ENCODE measurements at places on chromosomes 7 and 10.

- DNase-seq = peak; percentile 36
These were observed 122.5 kb downstream of the MGMT start for GRCh38 chr10:129589546-129589945.

DNA sequence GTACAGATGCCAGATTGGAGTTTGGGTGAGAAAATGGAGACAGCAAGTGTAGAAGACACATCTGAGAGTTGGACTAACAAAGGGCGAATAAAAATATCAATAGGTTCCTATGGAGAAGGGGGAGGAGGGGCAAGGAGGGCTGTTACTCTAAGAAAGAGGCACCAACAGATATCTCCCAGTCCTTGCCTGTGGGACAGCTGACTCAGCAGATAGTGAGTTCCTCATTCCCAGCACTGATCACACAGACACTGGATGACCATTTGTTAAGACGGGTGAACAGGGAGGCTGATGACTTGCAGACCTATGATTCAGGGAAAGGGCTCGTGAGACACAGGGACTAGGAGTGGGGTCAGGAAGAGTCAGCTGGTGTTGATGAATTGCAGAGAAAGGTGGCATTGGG, 5.7 kb upstream of the PRR15 start:
- peak; percentile 53 for DNase-seq

DNA sequence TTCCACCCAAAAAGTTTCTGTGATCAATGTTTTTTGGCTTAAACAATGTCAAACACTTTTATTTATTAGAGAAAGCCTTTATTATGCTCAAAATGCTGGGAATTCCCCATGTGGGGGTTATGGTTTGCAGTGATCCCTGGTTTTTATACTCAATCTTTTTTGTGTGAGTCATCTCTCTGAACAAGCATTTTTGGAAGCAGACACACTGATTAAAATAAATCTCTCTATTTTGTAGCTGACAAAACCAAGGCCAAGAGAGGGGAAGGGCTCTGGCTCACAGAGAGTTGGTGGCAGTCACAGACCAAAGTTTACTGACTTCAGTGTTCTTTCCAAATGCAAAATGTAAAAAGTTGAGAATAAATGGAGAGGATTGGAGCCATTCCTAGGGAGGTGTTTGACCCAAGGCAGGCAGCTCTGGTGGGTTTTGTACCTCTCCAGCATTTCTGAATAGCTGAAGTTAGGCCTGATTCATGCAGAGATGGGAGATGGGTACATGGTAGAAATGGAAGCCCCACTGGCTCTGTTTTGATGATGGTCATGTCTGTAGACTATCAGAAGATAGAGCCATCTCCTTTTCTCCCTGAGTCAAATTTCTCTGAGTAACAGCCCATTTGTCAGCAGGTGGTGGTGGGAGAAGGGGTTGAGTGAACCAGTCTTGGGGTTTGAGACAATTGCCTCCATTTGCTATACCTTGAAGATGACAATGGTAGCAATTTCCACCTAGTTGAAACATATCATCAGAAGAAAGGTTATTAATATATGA, 45.4 kb upstream of the NAMPT start:
- no peak for DNase-seq

GRCh38 chr7:106792233-106792926, 72.7 kb upstream of the PIK3CG start:
- DNase-seq = no peak

- peak; percentile 76 for DNase-seq
These were observed 22.8 kb downstream of the GNA12 start for GRCh38 chr7:2821161-2821841.

GRCh38 chr10:132136689-132137088, 50.1 kb upstream of the DPYSL4 start:
- no peak for DNase-seq

GRCh38 chr7:38681882-38682281, 50.7 kb upstream of the AMPH start:
- no peak for DNase-seq

GRCh38 chr10:68598978-68599770, 39.0 kb downstream of the TET1 start:
- peak; percentile 73 for DNase-seq

GRCh38 chr7:139487366-139488080, 4.0 kb upstream of the KLRG2 start:
- no peak for DNase-seq

DNA sequence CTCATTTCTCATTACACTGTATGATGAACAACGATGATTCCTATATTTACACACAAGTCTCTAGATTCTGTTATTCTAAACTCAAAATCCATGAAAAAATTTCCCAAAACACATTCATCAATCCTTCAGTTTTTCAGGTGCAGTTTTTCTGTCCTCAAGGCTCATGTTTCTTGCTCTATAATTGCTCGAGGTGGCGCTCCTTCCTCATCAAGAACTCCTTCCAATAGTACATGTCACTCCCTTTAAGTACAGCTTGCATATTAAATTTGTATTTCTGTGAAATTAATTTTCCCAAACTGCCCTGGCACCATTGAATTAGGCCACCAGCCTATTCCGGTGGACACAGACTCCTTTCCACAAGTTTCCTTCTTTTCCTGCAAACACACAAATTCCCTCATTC, 188.7 kb upstream of the MINDY3 start:
- no peak for DNase-seq

GRCh38 chr10:119654540-119654939, 3.4 kb downstream of the BAG3 start:
- DNase-seq = peak; percentile 64

- no peak for DNase-seq
These were observed 324.4 kb downstream of the KCNMA1 start for GRCh38 chr10:77313066-77313750.

GRCh38 chr10:76436401-76436811, 1005.0 kb downstream of the LRMDA start:
- DNase-seq = no peak

GRCh38 chr7:116998567-116999175, 45.4 kb downstream of the ST7 start:
- no peak for DNase-seq

GRCh38 chr7:102916881-102917280, 4.1 kb downstream of the LRRC17 start:
- DNase-seq = no peak

GRCh38 chr7:29468196-29468595, 95.4 kb upstream of the PRR15 start:
- no peak for DNase-seq

GRCh38 chr7:42414028-42414427, 177.0 kb upstream of the GLI3 start:
- DNase-seq = no peak

- no peak for DNase-seq
These were observed 83.2 kb upstream of the MBL2 start for GRCh38 chr10:52855546-52856325.

DNA sequence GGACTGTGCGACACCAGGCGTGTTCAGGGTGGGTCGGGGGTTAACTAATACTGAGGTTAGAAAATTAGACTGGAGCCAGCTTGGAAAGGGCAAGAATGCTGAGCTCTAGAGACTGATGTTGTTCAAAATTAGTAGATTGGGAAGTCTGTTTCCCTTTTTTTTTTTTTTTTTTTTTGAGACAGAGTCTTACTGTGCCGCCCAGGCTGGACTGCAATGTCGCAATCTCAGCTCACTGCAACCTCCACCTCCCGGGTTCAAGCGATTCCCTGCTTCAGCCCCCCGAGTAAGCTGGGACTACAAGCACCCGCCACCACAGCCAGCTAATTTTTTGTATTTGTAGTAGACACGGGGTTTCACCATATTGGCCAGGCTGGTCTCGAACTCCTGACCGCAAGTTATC, 2.7 kb upstream of the CPVL start:
- no peak for DNase-seq

DNA sequence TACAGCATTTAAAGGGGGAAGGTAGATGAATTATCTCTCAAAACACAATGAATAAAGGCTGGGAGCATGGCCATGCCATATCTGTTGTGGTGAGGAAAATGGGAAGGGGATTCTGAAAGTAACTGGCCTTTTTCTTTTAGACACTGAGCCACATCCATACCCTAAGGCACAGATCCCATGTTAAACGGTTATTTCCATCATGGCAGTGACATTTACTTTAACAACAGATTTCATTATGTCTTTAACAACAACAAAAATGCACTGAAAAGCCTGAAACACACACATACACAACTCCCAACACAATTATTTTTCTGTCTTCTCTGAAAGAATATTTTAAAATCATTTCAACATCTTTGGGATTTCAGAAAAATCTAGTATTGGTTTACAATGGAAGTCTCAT, 176.1 kb upstream of the FZD1 start:
- no peak for DNase-seq

- DNase-seq = no peak
These were observed 43.1 kb downstream of the MET start for GRCh38 chr7:116715077-116715476.

- no peak for DNase-seq
These were observed 215.4 kb upstream of the LRGUK start for GRCh38 chr7:133911724-133912123.

GRCh38 chr7:112135815-112136214, 70.4 kb downstream of the DOCK4 start:
- no peak for DNase-seq

- DNase-seq = no peak
These were observed 163.2 kb downstream of the SEM1 start for GRCh38 chr7:96546426-96546825.

DNA sequence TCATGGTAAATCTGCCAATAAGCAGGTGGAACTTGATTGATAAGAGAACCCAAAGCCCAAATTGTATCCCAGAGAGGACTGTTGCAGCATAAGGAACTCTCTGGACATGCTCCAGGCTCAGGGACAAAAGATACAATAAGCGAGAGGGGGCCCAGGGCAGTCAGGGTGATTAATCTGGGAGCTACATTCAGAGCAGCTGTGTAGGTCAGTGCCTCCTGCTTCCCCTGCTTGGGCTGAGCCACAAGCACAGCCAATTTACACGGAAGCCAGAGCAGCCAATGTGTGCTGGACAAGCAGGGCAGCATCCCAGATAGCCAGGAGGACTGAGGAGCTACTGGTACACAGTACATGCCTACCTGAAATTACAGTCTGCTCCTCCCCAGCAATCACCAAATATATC, 24.2 kb downstream of the MYPN start:
- no peak for DNase-seq

- DNase-seq = no peak
These were observed 16.6 kb upstream of the SLC18A3 start for GRCh38 chr10:49593564-49593875.

DNA sequence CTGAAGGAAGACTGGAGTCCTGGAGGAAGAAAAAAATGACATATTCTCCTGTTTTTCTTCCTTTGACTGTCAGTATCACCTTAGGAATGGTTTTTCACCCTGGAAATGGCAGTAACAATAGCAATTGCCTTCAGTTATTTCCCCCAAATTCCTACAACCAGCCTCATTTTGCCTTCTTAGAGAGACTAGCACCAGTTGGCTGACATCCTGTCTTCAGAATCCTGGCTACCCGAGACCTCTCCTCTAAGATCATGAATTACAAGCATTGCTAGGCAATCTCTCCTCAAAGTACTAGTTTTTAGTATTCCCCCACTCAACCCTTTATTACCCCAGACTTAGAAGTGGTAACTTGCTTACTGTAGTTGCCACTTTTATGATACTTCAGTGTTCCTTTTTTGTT, 53.4 kb downstream of the TAS2R16 start:
- DNase-seq = no peak

GRCh38 chr10:132194726-132195125, 8.0 kb downstream of the DPYSL4 start:
- no peak for DNase-seq

DNA sequence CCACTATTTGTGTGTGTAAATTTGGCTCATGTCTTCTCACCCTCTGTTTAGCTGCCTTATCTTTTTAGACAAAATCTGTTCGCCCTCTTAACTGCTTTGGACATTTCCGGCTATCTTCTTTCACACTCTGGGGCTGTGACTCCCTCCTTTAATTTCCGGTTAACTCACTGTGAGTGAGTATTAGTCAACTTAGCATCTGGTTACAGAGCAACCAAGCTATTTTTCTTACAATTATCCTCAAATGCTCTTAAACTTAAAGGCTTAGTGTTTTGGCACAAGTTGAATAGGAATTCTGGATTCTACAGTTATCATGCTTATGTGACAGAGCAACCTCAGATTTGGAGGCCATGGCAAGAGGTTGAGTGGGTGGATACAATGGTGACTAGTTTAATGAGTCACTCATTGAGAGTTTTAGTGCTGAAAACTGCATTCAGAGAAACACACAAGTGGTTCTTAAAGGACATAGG, 177.6 kb upstream of the SEMA3A start:
- no peak for DNase-seq

- no peak for DNase-seq
These were observed 253.5 kb downstream of the BAMBI start for GRCh38 chr10:28930514-28931495.

DNA sequence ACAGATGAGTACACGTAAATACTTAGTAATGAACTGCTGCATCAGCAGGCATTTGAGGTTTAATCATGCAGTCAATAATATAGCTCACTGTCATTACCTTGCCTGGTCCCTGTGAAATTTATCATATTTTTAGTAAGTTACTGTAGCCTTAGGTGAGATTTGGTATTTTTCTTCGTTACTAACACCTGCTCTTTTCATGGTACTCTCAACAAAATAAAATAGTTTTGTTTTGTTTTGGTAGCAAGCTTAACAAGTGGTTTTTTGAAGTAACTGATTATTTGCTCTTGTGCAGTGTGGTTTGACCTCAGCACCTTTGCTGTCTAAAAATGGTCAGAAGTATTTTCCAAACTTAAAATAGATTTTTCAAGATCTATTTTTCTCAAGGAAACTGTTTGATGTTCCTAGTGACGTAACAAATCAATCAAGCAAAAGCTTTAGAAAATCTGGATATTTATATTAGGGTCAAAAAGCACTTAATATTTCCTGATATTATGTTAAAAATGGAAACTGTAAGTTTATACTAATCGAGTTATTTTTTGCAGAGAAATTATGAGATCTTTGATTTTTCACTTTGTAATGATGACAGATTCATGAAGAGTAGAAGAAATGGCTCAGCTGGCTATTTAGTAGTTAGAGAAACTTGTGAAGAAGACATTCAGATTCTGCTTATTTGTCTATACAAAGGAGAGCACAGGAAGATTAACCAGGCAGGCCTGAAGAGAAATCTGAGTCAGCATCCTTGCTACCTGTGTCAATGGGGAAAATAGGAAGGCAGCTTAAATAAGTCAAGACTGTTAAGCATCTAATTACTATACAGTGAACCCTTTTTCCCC, 21.0 kb upstream of the RPA3 start:
- DNase-seq = no peak

DNA sequence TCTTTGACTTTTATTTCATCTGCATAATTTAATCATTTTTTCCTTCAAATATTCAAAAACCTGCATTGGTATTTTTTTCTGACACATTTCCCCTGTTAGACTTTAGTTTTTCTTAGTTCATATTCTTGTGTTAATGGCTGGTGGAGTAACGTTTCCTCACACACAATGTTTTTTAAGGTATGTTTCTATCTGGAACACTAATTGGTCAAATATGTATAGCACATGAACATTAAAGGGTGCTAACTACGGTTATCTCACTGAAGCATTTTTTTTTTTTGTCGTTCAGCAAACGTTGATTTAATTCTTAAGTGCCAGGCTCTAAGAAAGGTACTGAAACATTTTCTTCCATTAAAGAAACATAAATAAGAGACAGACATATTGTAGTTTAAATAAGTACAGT, 87.7 kb downstream of the PTPRZ1 start:
- no peak for DNase-seq

- DNase-seq = no peak
These were observed 14.9 kb downstream of the TMEM273 start for GRCh38 chr10:49173201-49173772.
